NCI-H460 (cell line): ENCODE measurements at places on chromosomes 4 and X. TPM values are rescaled to one million over a fixed set of nuclear protein-coding genes. Genes with fewer than 3 reads are reported as not detected.

Gene STATH
- total RNA-seq = not detected in 2 replicates

Gene ARHGAP36
- not detected in 2 replicates for total RNA-seq

Gene MTNR1A
- total RNA-seq = not detected in 2 replicates

Gene EGFL6
- total RNA-seq = not detected in 2 replicates

Gene PAK3
- 57.4 and 73.3 TPM in 2 replicates for total RNA-seq

Gene NEIL3
- total RNA-seq = 43.6 and 44.3 TPM in 2 replicates

Gene GALNTL6
- total RNA-seq = 0.20 and 0.57 TPM in 2 replicates

Gene ZNF630
- 1.6 and 2.4 TPM in 2 replicates for total RNA-seq

Gene VEGFC
- 18.2 and 19.2 TPM in 2 replicates for total RNA-seq

Gene CXCL10
- not detected in 2 replicates for total RNA-seq

Gene PNMA6F
- total RNA-seq = not detected in 2 replicates

Gene TMSB15A
- total RNA-seq = 0.42 TPM in 1 of 2 replicates, not detected in the other

Gene SCRG1
- total RNA-seq = not detected in 2 replicates
